ENCODE measurements at places on chromosomes 2 and 18.
A peak's percentile ranks its signal among the peaks of the same experiment; 100 is the strongest.

GRCh38 chr2:119696494-119697030 is 17.6 kb downstream of the TMEM177 start:
- no peak for DNase-seq

DNA sequence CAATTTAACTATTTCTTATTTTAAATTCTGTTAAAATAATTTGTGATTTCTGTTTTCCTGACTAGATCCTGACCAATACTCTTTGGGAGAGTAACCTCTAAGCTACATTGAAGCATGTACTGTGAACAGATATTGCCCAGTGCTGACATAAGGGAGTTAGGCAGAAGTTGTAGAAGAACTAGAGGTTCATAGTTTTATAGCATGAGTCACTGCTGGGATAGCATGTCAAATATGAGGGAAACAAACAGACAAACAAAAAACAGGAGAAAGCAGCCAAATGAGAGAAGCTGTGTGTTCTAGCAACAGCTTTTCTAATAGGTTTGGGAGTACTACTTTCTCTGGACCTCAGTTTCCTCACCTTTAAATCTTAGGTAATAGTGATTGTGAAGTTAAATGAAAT is 72.4 kb downstream of the CERS6 start:
- no peak for DNase-seq

DNA sequence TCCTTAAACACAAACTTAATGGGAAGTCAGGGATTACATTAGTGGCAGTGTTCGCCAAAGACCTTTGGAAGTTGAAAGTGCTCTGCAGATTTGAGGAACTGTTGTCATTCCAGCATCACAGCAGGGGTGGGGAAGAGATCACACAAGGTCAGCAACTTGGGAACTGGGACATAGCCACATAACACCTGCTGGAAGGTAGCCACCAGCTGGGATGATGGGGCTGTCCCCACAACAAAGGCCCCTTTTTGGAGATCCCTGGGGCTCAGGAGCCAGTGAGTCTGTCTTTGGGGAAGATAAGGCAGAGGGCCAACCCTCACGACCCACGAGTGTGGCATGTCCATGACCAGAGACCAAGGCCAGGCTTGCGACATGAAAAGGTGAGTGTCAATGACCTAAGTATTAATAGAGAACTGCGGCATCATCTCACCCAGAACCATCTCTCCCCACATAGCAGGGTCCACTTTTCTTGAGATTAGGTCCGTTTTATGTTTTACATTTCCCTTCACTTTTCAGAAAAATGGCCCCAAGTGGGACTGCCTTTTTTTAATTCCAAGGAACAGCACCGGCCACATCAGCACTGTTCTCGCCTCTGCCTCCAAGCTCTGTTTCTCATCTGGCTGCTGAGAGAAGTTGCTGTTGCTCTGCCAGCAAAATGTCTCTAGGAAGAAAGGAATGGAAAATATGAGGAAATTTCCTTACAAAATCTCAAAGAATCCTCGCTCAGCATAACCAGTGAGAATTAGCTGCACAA is 106.9 kb downstream of the GFPT1 start:
- DNase-seq: no peak

GRCh38 chr2:118146315-118147283 is 58.3 kb downstream of the INSIG2 start:
- no peak for DNase-seq

GRCh38 chr18:47346016-47346415 is 94.6 kb upstream of the SKOR2 start:
- DNase-seq: no peak

DNA sequence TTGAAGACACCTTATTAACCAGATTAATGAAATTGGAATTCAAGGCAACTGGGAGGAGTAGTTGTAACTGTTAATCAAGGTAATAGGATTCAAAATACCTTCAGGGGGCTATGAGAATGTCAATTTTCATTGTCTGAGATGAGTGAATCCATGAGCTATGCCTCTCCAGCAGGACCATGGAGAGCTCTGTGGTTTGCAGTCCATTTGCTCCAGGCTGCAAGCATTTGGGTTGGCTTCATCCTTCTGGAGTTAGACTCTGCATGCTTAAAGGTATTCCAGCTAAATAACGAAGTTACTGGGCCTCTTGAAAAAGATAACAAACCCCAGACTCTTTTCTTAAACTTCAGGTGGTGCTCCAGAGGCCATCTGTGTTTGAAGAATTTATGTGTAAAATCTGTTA is 207.1 kb upstream of the SLC8A1 start:
- DNase-seq: peak; percentile 42

GRCh38 chr2:190062053-190062452 is 476 bp downstream of the MSTN start:
- DNase-seq: no peak

- no peak for DNase-seq
Measured at GRCh38 chr2:235267251-235267650, 226.6 kb upstream of the AGAP1 start.

DNA sequence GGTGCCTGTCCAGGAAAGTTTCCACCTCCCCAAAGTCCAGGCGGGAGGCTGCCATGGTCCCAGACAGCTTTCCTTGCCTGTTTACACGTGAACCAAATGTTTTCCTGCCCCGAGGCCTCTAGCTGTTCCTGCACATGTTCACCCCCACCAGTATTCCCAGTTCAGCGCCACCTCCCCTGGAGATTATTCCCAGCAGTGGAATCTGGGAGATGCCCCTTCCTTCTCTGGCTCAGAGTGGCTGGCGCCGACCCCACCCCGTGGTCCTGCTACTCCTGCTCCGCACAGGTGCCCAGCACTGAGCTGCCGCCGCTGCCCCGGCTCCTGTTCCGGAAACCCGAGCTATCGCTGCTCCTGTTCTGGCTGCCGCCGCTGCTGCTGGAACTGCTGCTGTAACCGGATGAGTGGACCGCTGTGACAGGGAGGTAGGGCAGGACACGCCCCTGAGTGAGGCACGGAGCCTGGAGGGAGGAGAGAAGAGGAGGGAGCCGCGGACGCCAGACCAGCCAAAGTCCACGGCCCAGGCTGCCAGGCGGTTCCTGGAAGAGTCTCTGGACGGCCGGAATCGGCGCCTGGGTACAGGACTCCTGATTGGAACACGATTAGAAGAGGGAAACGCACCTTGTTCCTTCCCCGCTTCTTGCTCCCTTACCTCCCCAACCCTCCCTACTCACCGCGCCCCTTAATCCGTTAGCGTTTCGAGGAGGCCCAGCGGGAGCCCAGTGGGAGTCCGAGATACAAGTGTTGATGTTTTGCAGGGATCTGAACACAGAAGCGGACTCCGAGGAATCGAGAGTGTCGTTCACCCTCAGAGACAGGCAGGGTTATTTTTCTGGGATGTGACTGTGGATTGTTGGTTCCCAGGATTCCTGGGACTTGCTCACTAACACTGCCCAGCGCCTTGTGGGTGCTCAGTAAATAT is at the start of gene PDE11A:
TSS of gene PDE11A (minus strand) at position 395 of the 919 bp plus-strand sequence. CDS start at position 55, 340 bp downstream.
- DNase-seq: peak; percentile 83

DNA sequence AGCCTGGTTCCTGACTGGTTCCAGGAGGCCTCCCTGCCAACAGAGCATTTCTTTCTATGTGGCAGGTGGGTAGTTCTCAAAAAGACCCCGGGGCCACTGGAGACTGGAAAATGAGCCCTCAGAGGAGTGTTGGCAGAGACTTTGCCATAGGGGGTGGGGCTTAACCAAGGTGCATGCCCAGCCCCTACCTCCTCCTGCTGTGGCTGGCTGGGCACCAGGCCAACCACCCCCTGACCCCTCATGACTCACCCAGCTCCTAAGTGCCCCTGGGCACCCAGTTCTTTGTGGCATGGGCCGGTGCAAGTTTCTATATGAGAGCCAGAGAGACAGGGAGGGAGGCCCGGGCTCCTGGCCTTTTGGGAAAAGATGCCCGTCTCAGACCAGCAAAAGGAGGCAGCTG is 98.2 kb upstream of the SMAD2 start:
- no peak for DNase-seq

DNA sequence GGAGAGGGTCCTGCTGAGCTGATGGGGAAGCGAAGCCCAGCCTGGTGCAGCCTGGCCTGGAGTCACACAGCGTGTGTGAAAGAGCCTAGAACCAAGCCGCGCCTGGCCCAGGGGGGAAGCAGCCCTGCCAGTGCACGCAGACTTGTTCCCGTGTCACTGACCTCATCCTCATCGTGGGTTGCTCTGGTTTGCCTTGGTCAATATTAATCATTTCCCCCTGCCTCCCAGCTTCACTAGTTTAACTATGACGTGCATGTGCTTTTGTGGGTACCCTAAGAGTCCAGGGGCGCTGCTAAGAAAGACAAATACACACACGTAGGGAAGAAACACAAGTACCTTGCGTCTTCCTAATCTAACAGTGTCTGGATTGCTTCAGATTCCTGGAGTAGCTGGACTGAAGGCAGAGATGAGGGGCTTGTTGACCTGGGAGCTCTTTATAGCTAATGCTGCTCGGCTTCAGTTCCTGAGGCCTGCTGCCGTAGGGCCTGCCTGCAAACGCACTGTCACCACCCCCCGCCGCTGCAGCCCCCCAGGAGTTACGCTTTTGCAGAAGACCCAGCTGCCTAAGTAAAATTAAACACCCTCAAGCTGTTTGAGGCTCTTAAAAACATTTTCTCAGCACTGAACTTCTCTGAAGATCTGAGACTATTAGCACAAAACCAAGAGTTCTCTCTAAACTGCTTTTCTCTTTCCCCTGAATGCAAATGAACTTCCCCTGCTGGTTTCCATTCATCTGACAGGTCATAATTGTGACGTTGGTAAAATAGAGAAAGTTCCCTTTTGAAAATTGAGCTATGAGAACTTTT is 159.2 kb downstream of the FAM210A start:
- no peak for DNase-seq

DNA sequence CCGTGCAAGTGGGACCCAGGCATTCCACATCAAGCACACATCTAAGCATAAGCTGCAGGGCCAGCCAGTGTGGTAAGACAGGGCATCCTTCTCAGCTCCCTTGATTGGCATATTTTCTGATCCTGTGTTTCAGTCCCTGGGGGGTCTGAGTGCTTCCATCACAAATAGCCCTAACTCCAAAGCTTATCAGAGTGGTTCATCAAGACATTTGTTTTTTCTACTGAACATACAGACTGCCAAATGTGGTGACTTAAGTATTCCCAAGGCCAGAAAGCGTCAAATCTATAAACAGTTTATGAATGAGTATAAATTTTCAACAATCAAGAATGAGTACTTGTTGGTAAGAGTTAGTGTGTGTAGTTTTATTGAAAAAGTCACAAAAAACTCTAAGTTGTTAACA is 18.8 kb downstream of the SPRED2 start:
- no peak for DNase-seq

GRCh38 chr2:36770542-36771287 is 74.2 kb downstream of the VIT start:
- DNase-seq: peak; percentile 55

- no peak for DNase-seq
Measured at GRCh38 chr2:239595726-239596125, 194.9 kb upstream of the HDAC4 start.

DNA sequence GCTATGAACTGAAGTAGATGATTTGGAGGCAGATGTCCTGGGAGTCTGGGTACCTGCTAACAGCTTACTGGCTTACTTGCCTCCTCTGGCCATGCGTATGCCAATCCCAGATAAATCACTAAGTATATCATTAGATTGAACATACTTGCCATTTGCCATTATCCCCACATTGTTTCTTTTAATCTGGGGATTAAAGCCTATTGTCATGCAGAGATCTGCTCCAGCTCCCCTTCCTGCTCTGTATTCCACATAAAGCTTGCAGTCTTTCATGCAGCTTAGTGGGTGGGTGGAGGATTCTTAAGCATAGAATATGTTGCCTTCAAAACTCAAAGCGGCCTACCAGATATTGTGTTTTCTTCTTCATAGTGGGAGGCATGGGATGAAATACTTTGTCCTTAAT is 311.8 kb upstream of the MMADHC start:
- DNase-seq: no peak

GRCh38 chr2:118865106-118865505 is 17.7 kb upstream of the EN1 start:
- peak; percentile 70 for DNase-seq

GRCh38 chr2:86396291-86396785 is 44.8 kb upstream of the KDM3A start:
- peak; percentile 33 for DNase-seq

- no peak for DNase-seq
Measured at GRCh38 chr2:177056481-177056929, 156.1 kb upstream of the HNRNPA3 start.

DNA sequence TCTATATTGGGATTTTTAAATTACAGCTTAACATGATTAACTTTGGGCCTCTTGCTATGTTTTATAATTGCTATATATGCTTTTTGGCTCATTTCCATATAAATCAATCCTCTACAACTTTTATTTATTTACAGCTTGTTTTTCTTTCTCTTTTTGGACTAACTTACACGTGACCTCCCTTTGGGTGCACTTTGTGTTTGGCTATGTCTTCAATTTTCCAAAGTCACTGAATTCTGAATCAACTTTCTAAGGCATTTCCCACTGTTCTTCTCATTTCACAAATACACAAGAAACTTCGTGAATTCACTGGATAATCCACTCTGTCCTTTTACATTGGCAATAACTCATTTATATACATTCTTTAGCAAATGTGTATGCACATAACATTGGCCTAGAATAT is 5.4 kb upstream of the CPS1 start:
- DNase-seq: no peak

GRCh38 chr2:148306027-148306426 is 285.1 kb downstream of the MBD5 start:
- DNase-seq: no peak

- DNase-seq: no peak
Measured at GRCh38 chr2:236510034-236510433, 59.6 kb upstream of the ACKR3 start.

DNA sequence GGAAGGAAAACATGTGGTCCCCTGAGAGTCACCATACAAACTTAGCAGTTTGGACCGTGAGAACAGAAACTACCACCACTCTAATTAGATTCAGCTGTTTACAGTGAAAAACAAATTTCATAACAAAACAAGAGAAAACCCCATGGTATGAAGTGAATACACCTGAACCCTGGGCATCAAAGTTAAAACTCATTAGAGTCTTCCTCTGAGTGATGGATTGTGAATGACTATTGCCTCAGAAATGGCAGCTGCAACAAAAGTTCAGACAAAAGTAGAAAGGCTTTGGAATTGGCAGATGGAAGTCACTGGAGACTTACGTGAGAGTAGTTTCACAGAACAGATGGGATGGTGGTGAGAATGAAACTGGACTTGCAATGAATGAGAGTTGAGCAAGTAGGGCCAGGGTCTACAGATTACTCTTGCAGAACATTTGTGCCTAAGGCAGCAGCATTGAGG is 98.0 kb downstream of the AAK1 start:
- no peak for DNase-seq

- DNase-seq: peak; percentile 8
Measured at GRCh38 chr18:42931491-42931890, 184.0 kb downstream of the RIT2 start.

GRCh38 chr2:150142561-150142960 is 344.9 kb downstream of the RND3 start:
- DNase-seq: no peak
